CD4-positive, alpha-beta memory T cell (primary cell): ENCODE measurements at places on chromosomes 13 and 19. TPM values are rescaled to one million over a fixed set of nuclear protein-coding genes. Genes with fewer than 3 reads are reported as not detected.

Gene MTUS2
- polyA plus RNA-seq = 1.1 TPM

GRCh38 chr13:31224174-31224669 is 24.4 kb downstream of the B3GLCT start:
- no peak for DNase-seq

GRCh38 chr19:42149447-42150202 is 17.4 kb upstream of the POU2F2 start:
- no peak for DNase-seq

GRCh38 chr13:108851660-108852059 is 222.2 kb downstream of the MYO16 start:
- DNase-seq = no peak

GRCh38 chr19:41930926-41931592 is 2.8 kb upstream of the ERFL start:
- no peak for DNase-seq

DNA sequence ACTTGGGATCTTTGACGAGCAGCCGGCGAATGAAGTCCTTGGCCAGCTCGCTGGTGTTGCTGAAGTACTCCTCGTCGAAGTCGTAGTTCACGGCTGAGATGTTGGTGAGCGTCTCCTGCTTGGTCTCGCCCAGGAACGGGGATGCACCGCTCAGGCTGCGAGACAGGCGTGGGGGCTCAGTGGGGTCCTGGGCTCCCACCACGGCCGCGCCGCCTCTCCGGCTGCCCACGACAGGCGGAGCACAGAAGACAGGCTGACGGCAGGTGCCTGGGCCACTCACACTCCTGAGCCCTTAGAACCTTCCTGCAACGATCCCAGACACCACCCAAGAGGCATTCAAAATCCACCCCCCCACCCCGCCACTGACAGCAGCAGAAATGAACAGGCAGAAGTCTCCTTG is 9.9 kb downstream of the DAPK3 start:
- DNase-seq = no peak

- DNase-seq = no peak
These were observed 1.4 kb upstream of the BST2 start for GRCh38 chr19:17406887-17407196.

GRCh38 chr13:74306496-74306895 is 172.3 kb upstream of the KLF12 start:
- DNase-seq = no peak
